Stimulated activated CD4-positive, alpha-beta T cell treated with anti-CD3 and anti-CD28 coated beads, Interleukin-4, amount 100 ng/mL, for 48 hours (primary cell): ENCODE measurements at places on chromosomes 13 and 19.

GRCh38 chr19:5154129-5154798 lies 185.4 kb downstream of the KDM4B start:
- DNase-seq, result peak; percentile 42

DNA sequence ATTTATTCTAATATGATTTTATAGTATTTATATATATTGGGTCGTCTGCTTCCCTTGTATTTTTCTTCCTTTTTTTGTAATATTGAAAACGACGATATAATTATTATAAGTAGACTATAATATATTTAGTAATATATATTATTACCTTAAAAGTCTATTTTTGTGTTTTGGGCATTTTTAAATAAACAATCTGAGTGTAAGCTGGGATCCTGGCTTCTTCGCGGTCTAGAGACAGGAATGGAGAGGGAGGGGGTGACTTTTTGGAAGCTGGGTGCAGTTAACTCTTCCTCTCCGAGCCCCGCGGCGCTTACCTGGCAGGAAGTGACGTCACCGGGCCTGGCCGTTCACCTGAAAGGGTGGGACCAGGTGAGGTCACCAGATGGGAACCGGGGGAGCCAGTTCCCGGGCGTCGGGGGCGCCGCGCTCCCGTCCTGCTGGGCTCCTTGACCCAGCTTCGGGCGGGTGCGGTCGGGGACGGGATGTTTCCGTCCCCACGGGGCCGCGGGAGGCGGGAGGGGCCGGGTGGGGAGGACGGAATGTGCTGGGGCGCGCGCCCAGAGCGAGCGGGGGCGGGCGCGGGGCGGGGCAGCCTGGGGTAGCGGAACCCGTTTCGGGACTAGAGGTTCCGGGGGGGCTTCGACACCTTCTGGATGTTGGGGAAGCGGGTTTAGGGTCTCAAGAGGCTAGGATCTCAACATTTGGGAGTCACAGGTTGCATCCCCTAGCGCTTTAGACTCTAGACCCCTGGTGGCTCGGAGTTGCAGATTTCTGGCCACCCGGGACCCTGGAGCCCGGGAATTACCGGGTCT lies 2.8 kb downstream of the ZFP36 start:
- peak; percentile 68 for DNase-seq

GRCh38 chr19:35833972-35834371 lies 18.3 kb downstream of the NPHS1 start:
- no peak for DNase-seq

DNA sequence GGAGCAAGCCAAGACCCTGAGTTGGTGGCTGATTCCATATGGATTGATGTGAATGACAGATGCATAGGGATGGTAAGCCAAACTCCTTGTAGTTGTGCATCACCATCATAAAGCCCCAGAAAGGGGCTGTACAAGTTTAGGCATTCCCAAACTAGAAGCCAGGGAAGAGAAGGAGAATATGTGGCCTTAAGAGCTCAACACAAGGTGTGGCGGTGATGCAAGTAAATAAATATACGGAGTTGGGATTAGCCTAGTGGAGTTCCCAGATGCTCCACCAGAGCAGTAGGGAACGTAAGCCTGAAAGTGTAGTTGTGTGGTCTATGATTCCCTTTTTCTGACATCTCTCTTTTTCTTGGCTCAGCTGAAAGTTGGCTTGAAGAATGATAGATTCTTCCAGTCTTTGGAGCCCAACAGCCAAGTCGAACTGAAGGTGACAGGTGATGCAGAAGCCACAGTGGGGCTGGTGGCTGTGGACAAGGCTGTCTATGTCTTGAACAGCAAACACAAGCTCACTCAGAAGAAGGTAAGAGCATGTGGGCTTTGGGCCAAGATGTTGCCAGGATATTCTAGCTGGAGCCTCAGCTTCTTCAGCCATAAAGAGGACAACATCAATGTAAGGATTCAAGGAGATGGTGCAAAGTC lies 30.1 kb downstream of the RDH8 start:
- no peak for DNase-seq

GRCh38 chr13:102566513-102566912 lies 30.3 kb upstream of the TPP2 start:
- no peak for DNase-seq

DNA sequence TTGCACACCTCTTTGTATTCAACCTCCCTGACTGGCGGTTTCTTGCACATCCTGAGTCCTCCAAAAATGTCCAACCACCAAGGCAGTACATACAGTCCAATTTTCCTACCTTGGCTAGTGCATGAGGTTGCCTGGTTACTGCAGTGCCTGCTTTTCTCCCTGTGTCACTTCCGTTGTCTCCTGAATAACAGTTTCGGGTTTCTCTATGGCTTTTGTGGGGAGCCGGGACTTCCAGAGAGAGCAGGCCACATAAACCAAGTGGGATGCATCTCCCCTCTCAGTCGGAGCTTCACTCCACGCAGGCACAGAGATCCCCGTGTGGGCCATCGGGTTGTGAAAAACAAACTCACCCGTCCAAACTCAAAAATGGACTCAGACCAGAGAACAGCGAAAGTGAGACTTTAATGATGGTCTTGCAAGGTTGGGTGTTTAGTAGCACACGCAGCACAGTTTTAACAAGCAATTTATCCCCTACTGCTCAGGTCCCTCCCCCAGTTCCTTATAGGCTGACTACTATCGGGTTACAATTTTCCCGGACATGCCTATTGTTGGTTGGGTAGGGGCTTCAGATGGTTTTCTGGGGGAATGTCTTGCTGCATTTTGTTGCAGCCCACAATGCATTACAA lies 173.1 kb downstream of the POU4F1 start:
- DNase-seq, result no peak

- DNase-seq, result no peak
Observed at GRCh38 chr13:40287428-40287827, 379.0 kb downstream of the FOXO1 start.
